ENCODE measurements at places on chromosomes 4 and X.

DNA sequence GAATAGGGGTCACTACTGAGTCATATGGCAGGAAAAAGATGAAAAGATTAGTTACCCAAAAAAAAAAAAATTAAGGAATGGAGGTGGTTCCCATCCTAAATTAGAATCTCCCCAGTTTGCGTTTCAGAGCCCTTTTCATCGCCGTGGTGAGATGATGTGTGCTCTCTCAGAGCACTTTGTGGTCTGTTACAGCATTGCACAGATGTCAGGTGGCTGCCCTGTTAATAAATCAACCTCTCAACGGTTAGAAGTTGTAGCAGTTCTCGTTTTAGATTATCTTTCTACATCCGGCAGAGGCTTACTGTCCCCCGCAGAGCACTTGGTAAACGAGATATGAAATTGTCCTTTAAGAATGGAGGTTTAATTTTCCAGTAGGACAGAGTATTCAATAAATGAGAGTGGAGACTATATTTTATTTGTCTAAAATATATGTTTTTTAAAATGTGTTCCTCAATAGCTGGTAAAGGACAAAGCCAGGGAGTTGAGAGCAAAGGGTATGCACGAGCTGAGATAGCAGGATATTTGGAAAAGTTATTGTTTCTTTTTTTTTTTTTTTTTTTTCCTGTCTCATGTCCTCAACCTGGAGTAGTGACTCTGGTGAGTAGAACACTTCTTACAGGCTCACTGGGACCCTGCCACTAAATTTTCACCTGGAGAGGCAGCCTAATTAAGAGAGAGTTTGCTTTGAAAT lies 26.9 kb downstream of the AFF1 start:
- no peak for DNase-seq

DNA sequence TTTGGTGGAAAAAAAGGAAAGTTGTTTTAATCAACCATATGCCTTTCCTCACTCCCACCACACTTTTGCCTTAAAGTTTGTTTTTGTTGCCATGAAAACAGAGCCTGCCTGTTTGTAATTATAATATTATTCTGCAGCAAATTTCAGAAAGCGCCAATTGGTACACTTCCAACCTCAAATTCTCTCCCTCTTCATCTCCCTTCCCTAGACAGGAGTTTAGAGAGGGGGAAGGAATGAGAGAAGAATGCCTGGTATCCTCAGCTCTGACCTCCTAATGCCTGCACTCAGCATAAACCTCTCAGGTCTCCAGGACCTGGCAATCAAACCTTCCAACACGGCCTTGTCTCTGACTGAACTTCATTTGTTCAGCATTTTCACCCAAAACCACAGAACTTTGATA lies 138.4 kb upstream of the HCCS start:
- no peak for DNase-seq

DNA sequence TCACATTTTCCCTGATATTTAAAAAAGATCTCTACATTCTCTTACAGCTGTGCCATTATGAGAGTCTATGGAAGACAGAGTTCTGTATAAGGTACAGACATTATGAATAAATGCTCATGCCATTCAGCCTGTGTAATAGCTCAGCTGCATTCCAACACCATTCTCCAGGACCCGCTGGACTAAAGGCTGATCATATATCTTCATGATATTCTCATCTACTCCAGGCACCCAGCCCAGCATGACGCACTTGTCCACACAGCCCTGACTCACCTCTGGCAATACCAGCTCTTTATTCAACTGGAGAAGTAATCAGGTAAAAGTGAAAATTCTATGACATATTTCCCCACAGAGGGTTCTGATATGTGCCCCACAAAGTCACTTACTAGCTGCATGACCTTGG lies 437.5 kb upstream of the FGF16 start:
- DNase-seq: no peak

- no peak for DNase-seq
These were observed 114.9 kb upstream of the AFF2 start for GRCh38 chrX:148385471-148385870.

DNA sequence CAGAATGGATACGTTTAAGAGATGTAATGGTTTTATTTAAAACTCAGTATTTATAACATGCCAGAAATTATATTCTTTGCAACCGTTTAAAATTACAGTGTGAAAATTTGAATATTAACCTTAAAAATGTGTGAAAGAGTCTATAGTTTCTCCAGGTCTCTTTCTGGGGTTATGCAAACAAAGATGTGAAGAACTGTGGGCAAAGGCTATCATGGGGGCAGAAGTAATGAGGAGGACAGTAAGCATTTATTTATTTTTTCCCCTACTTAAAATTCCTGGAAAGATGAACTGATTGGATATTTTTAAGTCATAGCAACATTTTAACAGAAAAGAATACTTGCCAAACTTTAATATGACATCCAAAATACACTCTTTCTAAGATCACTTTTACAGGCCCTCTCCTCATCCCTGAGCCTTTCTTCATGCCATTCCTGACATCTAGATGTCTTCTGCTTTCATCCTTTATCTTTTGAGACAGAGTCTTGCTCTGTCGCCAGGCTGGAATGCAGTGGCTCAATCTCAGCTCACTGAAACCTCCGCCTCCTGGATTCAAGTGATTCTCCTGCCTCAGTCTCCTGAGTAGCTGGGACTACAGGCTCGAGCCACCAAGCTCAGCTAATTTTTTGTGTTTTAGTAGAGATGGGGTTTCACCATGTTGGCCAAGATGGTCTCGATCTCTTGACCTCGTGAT lies 46.1 kb downstream of the TMEM131L start:
- no peak for DNase-seq

DNA sequence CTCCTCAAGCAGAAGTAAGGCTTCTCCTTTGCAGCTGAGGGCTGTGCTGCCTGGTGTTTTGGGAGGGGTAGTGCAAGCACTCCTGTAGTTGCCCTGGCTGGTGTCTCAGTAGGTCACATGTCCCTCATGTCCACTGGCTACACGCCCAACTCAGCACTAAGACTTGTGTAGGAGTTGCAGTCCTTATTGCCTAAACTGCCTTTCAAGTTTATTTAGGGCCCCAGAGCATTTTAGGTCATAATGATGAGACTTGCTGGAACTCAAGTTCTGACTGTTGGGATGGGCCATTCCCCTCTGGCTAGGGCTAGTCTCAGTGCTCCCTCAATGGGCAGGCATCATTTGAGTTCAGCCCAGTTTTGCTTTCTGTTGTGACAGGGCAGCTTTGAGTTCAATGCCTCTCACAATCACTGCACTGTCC lies 44.1 kb downstream of the PPM1K start:
- no peak for DNase-seq

DNA sequence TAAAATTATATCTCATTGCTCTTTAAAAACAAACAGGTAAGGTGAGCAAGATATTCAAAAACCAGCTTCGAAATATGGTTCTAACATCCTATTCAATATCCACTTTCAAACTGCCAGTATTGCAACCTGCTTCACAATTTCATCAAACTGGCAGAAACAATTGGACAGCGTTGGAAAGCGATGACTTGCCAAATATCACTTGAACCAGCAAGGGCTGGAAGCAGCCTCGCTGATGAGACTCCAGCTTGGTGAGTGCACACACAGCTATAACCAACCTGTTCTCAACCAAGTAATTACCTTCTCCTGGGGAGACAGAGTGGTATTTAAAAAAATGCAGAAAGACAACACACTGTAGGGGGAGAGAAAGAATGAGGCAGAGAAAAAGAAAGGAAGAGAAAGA lies 155.8 kb upstream of the RAI2 start:
- no peak for DNase-seq

GRCh38 chr4:29058531-29058930 lies 1661.6 kb upstream of the PCDH7 start:
- DNase-seq: no peak

DNA sequence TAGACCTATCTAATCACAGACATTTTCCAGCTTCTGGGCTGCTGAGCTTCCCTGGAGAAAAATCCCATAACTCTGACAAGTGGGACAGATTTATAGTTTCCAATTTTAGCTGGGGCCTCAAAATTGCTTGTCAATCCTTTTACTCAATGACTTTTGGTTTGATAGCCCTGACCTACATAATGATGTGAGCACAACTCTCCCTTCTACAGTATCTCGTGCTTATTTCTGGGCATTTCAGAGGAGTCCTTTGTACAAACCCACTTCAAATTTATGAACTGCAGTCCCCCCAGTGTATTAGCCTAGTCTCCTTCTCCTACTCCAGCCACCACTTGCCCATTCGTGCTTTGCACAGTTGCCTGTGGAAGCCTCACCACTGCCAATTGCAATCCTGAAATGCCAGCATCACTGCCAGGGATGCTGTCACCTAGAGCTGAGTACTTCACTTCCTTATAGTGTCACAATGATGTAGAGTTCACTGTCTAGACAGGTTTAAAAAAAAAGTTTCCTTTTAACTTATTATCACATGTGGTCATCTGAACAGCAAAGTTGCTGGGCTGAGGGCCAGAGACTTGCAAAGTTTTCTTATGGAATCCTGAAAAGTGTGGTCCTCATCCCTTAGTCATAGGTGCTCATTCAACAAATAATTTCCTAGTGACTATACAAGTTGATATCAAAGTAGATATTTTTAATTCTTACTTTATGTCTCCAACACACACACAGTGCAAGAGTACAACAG lies 21.2 kb downstream of the TRAM1L1 start:
- no peak for DNase-seq

DNA sequence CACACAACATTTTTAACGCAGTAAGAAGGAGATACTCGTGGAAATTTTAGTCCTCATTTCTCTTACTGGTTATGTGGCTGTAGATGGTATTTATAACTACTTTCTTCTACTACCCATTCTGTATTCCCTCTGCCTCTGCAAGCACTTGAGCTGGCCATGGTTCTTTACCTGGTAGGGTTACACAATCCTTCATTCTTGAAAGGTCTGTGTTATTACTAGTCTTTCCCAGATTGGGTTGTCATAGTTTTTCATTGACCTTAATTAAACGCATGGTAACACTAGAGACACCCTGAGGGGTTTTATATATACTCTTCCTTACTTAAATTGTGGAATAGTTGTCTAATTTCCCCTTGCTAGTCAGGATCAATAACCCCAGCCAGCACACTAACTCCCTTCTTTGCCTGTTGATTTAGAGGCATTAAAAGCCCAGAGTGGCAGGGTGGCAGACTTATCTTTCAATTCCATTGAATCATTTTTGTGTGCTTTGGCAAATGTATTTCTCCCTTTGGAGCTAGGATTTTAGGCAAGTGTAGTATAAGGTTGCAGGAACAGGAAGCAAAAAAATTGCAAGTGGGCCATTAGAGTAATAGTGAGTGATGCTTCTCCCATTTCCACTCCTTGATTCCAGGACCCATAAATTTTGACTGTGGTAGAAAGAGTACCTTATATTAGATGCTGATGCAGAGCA lies 113.6 kb upstream of the EMCN start:
- no peak for DNase-seq

DNA sequence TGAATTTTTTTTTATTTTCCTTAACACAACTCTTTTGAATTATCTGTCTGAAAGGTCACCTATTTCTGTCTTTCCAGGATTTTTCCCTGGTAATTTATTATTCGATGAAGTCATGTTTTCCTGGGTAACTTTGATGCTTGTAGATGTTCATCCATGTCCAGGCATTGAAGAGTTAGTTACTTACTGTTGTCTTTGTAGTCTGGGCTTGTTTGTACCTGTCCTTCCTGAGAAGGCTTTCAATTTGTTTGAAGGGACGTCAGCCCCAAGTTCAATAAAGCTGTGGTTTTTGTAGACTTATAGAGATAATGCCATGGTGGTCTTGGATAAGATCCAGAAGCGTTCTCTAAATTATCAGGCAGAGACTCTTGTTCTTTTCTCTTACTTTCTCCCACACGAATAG lies 252.4 kb upstream of the ARHGAP24 start:
- DNase-seq: no peak

DNA sequence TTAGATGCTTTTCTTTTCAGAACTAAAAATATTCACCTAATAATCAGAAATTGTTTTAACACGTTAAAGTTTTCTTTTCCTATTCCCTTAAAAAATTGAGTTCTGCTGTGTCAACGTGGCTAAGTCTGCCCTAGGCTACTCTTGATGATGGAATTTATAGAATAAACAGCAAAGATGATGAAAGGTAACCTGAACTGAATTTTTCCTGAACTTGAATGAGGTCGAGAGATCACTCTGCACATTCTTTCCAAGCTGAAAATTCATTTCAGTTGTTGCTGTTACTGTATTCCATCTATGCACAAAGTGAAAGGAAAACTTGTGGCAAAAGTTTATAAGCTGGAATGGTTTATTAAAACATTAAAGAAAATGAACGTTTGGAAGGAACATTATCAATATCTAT lies 245.9 kb upstream of the GIMD1 start:
- no peak for DNase-seq

DNA sequence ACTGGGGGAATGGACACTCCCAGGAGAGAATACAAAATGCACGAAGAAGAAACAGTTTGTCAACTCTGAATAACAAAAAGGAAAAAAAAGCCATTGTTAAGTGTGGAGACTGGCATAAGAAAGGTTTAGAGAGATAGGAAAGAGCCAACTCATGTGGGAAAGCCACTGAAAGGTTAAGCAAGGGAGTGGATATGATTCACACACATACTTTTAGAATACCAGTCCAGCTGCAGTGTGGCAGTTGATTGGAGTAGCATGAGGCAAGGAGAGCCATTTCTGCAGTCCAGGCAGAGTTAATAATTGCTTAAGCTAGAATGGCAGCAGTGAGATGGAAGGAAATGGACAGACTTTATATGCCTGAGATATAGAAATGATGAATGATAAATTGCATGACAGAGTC lies 36.9 kb upstream of the ADAD1 start:
- no peak for DNase-seq

DNA sequence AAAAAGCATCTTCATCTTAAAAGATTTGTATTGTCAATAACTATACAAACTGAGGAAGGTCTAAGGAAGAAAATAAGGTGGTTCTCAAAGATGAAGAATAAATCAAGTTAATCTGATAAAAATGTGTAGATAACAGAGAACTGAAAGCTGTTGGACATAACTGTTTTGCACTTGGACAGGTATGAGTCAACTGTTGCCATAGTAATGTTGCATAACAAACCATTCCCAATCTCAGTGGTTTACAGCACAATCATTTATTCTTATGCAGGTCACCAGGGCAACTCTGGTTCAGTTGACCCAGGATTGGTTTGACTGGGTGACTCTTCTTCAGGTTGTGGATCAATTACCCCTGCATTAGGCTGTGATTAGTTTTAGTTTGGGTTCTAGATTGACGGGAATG lies 2197.7 kb downstream of the ARAP2 start:
- no peak for DNase-seq

- no peak for DNase-seq
These were observed 85.5 kb upstream of the ATOH1 start for GRCh38 chr4:93743022-93743421.

GRCh38 chr4:1644891-1645657 lies 39.0 kb downstream of the FAM53A start:
- DNase-seq: no peak

GRCh38 chrX:136671006-136671610 lies 23.1 kb downstream of the CD40LG start:
- no peak for DNase-seq

- DNase-seq: no peak
These were observed 8.7 kb upstream of the FAM241A start for GRCh38 chr4:112136551-112136950.

- no peak for DNase-seq
These were observed at the start of gene NRK for GRCh38 chrX:105822138-105823091. Gene NRK (plus strand): TSS chrX:105822539. CDS start chrX:105822846, 307 bp downstream.

- DNase-seq: no peak
These were observed 70.3 kb upstream of the NDP start for GRCh38 chrX:44043496-44043895.

- no peak for DNase-seq
These were observed 59.0 kb upstream of the MID1 start for GRCh38 chrX:10679387-10679786.

GRCh38 chr4:122842984-122843531 lies 16.4 kb downstream of the FGF2 start:
- no peak for DNase-seq

- no peak for DNase-seq
These were observed 266.3 kb downstream of the FBXW7 start for GRCh38 chr4:152269448-152270191.
